ENCODE measurements at places on chromosomes 3 and 15.

DNA sequence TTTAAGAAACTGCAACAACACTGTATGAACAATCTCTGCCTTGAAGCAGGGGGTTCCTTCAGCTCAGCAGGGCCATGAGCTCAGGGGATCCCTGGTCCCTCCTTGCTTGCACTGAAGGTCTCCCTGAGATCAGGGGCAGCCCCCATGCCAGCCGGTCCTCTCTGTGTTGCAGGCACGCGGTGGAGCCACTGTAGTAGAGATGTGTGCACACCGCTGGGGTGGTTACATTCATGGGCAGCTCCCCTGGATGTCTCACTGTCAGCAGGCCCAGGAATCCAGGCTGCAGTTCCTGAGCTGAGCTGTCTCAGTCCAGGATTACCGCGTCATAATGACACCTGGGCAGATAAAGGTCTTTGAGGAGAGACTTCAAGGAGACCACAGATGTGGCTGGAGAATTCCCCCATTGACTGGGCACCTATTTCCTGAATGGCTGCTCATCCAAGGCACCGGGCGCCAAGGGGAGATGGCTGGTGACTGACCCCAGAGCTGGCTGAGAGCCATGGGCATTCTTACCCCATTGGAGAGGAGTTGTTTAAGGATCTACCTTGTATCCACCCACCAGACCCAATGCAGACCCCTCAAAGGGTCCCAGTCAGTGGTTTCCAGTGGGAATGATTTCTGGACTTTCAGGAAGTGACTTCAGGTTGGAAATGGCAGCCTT lies 10.4 kb upstream of the KLF13 start:
- DNase-seq = no peak

DNA sequence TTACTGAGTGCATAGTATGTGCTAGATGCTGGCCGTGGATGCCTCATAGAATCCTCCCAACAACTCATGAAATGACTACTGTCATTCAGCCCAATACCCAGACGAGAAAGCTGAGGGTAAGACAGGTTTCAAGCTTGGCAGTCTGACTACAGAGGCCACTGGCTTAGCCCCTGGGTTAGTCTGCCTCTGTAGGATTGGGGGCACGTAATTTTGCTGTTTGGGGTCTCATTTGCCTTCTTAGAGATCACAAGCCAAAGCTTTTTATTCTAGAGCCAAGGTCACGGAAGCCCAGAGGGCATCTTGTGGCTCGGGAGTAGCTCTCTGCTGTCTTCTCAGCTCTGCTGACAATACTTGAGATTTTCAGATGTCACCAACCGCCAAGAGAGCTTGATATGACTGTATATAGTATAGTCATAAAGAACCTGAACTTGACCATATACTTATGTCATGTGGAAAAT lies 1.0 kb upstream of the CCR5 start:
- DNase-seq = no peak

- peak; percentile 91 for DNase-seq
Observed at GRCh38 chr15:67048281-67049279, 16.8 kb upstream of the SMAD3 start.

DNA sequence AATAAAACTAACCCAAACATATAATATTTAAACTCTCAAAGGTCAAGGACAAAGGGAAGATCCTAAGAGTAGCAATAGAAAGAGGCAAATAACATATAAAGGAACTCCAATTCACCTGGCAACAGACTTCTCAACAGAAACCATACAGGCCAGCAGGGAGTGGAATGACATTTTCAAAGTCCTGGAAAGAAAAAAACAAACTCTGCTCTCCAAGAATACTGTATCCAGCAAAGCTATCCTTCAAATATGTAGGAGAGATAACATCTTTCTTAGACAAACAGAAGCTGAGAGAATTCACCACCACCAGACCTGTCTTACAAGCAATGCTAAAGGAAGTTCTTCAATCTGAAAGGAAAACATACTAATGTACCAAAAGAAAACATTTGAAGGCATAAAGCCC lies 51.5 kb upstream of the TMEM158 start:
- DNase-seq = no peak

All from ascending aorta (tissue), 2 donors.